ENCODE measurements at places on chromosomes 11 and 22. TPM values are rescaled to one million over a fixed set of nuclear protein-coding genes. Genes with fewer than 3 reads are reported as not detected.

DNA sequence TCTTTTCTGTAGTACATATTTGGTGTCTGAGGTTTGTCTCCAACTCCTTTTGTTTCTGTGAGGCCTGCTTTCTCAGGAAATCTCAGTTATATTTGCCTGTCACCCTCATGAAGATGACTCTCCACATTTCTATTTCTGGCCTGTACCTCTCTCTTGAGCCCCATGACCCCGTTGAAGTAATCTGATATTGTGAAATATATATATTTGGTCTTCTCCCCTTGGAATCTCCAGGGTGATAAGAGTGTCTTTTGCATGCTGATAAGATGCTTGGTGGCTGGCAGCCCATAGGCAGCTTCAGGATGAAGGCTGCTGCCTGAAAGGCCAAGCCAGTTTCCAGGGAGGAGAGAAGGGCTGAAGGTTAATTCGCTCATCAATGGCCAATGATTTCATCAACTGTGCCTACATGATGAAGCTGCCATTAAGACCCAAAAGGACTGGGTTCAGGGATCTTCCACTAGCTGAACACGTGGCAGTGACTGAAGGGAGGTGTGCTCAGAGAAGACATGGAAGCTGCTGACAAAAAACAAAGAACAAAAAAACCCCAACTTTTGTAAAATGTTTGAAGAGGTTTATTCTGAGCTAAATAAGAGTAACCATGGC, 67.4 kb downstream of the MICAL2 start:
- peaks cover 25% of the 10 kb centered on the region for H3K36me3 ChIP-seq
- H3K4me1 ChIP-seq, result peaks cover 66% of the 10 kb centered on the region
- no peak overlapping the region for H3K27ac ChIP-seq
- no peak overlapping the region for H3K4me3 ChIP-seq

GRCh38 chr11:73176145-73176873, 34.2 kb upstream of the FCHSD2 start:
- H3K4me3 ChIP-seq, result no peak overlapping the region
- DNase-seq, result no peak
- H3K27ac ChIP-seq, result peak overlapping the region; percentile 61
- no peaks in the 10 kb centered on the region for H3K36me3 ChIP-seq
- H3K27me3 ChIP-seq, result peaks cover 9% of the 10 kb centered on the region

GRCh38 chr22:48853627-48854240, 973.9 kb downstream of the BRD1 start:
- H3K4me3 ChIP-seq, result no peak overlapping the region
- H3K27me3 ChIP-seq, result no peaks in the 10 kb centered on the region
- no peak overlapping the region for H3K27ac ChIP-seq
- H3K4me1 ChIP-seq, result no peaks in the 10 kb centered on the region
- H3K36me3 ChIP-seq, result no peaks in the 10 kb centered on the region

GRCh38 chr11:13114566-13115379, 105.7 kb downstream of the RASSF10 start:
- no peak overlapping the region for H3K4me3 ChIP-seq
- no peak overlapping the region for H3K27ac ChIP-seq
- no peak for DNase-seq
- H3K36me3 ChIP-seq, result no peaks in the 10 kb centered on the region
- peaks cover 27% of the 10 kb centered on the region for H3K27me3 ChIP-seq
- peaks cover 14% of the 10 kb centered on the region for H3K4me1 ChIP-seq

GRCh38 chr22:28142361-28142961, 223.4 kb upstream of the PITPNB start:
- H3K27ac ChIP-seq, result no peak overlapping the region
- H3K4me1 ChIP-seq, result peaks cover 2% of the 10 kb centered on the region
- peaks cover 3% of the 10 kb centered on the region for H3K27me3 ChIP-seq
- DNase-seq, result no peak

GRCh38 chr22:50071432-50072166, 13.5 kb upstream of the TTLL8 start:
- no peak overlapping the region for H3K4me3 ChIP-seq
- DNase-seq, result no peak
- no peak overlapping the region for H3K27ac ChIP-seq
- no peaks in the 10 kb centered on the region for H3K36me3 ChIP-seq
- H3K4me1 ChIP-seq, result no peaks in the 10 kb centered on the region

- H3K27ac ChIP-seq, result no peak overlapping the region
- H3K4me3 ChIP-seq, result no peak overlapping the region
- no peaks in the 10 kb centered on the region for H3K36me3 ChIP-seq
- H3K4me1 ChIP-seq, result no peaks in the 10 kb centered on the region
- DNase-seq, result no peak
Observed at GRCh38 chr11:47010179-47010578, 73.6 kb downstream of the CSTPP1 start.

GRCh38 chr11:9774591-9775397, 110.9 kb downstream of the SWAP70 start:
- no peak overlapping the region for H3K4me3 ChIP-seq
- H3K4me1 ChIP-seq, result no peaks in the 10 kb centered on the region
- H3K36me3 ChIP-seq, result no peaks in the 10 kb centered on the region
- H3K27ac ChIP-seq, result no peak overlapping the region
- no peak for DNase-seq
- H3K27me3 ChIP-seq, result no peaks in the 10 kb centered on the region

- peak overlapping the region; percentile 97 for H3K27ac ChIP-seq
- peaks cover 35% of the 10 kb centered on the region for H3K4me1 ChIP-seq
- peak overlapping the region; percentile 96 for H3K4me3 ChIP-seq
- H3K36me3 ChIP-seq, result peaks cover 20% of the 10 kb centered on the region
Observed at GRCh38 chr22:19855504-19856409, 1.1 kb upstream of the GNB1L start.

GRCh38 chr11:110645253-110645652, 67.0 kb downstream of the ARHGAP20 start:
- H3K4me3 ChIP-seq, result no peak overlapping the region
- H3K27me3 ChIP-seq, result peaks cover 17% of the 10 kb centered on the region
- no peaks in the 10 kb centered on the region for H3K4me1 ChIP-seq
- no peak for DNase-seq
- no peak overlapping the region for H3K27ac ChIP-seq

- no peak for DNase-seq
- H3K27me3 ChIP-seq, result peaks cover 35% of the 10 kb centered on the region
- no peak overlapping the region for H3K4me3 ChIP-seq
- no peaks in the 10 kb centered on the region for H3K36me3 ChIP-seq
Observed at GRCh38 chr11:69854713-69855112, 35.5 kb upstream of the FGF3 start.

DNA sequence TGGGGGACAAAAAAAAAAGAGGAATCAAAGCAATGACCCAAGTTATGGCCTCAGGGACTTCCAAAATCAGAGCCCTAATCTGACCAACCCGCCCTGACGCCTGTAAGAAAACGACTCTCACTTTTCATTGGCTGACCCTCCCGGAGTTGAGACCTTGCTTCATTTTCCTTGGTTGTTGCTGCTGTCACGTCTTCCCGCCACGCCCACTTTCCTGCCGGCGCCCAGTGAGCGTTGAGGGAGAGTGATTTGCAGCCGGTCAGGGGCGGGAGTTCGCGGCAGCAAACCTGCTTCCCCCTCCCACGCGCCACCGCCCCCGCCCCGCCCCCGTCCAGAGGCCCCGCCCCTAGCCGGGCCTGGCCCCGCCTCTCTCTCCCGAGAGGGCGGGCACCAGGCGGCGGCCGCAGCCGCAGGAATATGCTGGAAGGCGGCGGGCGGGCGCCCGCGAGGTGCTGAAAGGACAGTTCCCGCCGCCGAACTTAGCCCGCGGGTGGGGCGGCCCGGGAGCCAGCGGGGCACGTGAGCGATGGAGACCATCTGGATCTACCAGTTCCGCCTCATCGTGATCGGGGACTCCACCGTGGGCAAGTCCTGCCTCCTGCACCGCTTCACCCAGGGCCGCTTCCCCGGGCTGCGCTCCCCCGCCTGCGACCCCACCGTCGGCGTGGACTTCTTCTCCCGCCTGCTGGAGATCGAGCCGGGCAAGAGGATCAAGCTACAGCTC, at the start of gene RAB39A:
Gene RAB39A, plus strand, starts transcription at position 403 of the 721 bp plus-strand sequence. Its CDS starts 121 bp downstream, at position 524.
- H3K27me3 ChIP-seq, result peaks cover 34% of the 10 kb centered on the region

- no peak for DNase-seq
- H3K36me3 ChIP-seq, result no peaks in the 10 kb centered on the region
- no peak overlapping the region for H3K4me3 ChIP-seq
- no peak overlapping the region for H3K27ac ChIP-seq
- no peaks in the 10 kb centered on the region for H3K4me1 ChIP-seq
Observed at GRCh38 chr11:120039039-120039438, 98.9 kb downstream of the TRIM29 start.

DNA sequence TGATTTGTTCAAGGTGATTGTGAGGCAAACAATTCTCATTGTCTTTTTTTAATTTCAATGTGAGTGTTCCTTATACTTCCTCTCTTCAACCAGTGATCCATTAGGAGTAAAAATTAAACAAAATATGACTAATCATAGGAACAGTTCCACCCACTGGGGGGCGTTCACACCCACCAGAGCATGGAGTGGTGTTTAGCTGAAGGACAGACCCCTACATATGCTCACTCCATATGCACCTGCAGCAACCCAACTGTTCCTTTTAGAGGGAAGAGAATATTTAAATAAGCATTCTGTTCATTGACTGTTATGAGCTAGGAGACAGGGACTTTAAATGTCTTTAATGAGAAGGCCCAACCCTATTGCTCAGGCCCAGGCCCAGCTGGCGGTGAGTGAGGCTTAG, 78.7 kb upstream of the DRD2 start:
- no peak for DNase-seq
- H3K27ac ChIP-seq, result no peak overlapping the region
- peaks cover 27% of the 10 kb centered on the region for H3K27me3 ChIP-seq

DNA sequence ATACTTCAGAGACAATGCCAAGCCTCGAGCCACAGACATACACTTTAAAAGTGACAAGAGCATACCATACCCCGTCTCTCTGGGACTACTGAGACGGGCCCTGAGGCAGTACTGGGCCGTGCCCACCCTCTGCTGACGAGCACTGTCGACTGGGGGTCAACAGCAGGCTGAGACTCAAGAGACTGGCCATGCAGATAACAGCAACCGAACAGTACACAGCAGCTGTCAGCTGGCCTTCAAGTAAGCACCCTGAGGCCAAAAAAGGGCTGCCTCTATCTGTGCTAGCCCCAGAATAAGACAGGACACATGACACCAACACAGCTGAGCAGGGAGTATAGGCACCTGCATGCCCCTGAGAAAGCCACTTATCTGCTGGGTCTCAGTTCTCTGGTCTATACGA, 18.9 kb upstream of the TMEM121B start:
- no peak for DNase-seq
- no peaks in the 10 kb centered on the region for H3K4me1 ChIP-seq
- peaks cover 29% of the 10 kb centered on the region for H3K36me3 ChIP-seq
- H3K27ac ChIP-seq, result no peak overlapping the region

DNA sequence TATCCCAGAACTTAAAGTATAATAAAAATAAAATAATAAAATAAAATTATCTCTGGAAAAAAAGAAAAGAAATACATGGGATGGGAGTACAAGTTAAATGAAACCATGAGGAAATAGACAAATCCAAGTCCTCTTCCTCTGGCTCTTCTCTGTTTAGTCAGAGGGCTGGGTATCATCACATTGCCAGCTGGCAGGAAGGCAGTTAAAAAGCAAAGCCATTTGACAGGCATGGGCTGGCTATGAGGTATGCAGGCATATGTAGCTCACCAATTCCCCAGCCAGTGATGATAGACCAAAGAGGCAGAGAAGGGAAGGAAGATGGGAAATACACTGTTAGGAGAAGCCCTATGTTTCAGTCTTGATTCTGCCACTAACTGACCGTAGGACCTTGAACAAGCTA, 6.5 kb downstream of the LYVE1 start:
- H3K27ac ChIP-seq, result no peak overlapping the region
- H3K27me3 ChIP-seq, result peaks cover 9% of the 10 kb centered on the region

DNA sequence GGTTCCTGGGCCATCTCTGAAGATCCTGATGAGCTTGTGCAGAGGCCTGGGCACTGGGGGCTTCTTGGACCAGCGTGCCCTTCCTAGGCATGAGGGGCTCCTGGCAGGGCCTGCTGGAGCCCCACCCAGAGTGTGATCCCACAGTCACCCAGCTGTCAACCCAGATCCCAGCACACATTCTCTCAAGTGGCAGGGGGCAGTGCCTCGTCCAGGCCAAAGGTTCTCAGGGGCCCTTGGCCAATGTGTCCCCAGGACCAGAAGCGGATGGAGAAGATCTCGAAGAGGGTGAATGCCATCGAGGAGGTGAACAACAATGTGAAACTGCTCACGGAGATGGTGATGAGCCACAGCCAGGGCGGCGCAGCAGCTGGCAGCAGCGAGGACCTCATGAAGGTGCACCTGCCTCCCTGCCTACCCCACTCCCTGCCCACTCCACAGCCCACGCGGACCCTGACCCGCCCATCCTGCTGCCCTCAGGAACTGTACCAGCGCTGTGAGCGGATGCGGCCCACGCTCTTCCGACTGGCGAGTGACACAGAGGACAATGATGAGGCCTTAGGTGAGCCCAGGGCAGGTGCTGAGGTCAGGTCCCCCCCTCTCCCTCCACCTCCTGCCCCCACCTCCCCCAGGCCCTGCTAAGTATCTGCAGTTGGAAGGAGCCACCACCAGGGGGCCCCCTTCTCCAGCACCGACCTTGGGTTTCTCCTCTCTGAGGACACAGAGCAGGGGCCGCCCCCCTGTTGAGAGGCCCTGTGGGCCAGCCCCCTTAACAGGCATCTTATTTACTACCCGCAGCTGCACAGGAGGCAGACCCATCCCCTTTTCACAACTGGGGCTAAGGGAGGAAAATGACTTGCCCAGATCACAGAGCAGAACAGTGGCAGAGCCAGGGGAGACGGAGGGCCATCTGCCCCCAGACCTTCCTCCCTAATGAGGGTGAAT, 14.7 kb downstream of the GGA1 start:
- H3K27me3 ChIP-seq, result no peaks in the 10 kb centered on the region
- H3K4me3 ChIP-seq, result no peak overlapping the region
- peaks cover 40% of the 10 kb centered on the region for H3K4me1 ChIP-seq
- peaks cover 26% of the 10 kb centered on the region for H3K36me3 ChIP-seq
- peak overlapping the region; percentile 81 for H3K27ac ChIP-seq

DNA sequence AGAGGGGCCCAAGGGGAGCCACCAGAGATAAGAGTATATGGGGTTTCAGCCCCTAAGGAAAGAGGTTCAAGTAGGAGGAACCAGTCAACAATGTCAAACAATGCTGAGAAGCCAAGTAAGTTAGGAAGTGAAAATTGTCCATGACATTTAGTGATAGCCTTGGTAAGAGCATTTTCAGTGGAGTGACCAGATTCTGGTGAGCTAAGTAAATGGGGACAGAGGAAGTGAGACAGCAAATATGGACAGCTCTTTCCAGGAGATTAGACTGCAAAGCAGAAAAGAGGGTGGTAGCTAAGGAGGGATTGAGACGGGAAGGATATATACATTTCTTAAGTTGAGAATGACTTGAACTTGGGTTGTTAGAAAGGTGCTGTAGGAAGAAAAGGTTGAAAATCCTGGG, 22.9 kb downstream of the POLD3 start:
- peaks cover 57% of the 10 kb centered on the region for H3K36me3 ChIP-seq
- H3K27ac ChIP-seq, result no peak overlapping the region
- H3K27me3 ChIP-seq, result no peaks in the 10 kb centered on the region
- H3K4me1 ChIP-seq, result no peaks in the 10 kb centered on the region
- DNase-seq, result no peak

Gene AQP11
- total RNA-seq, result not detected

Gene MEN1
- 38.7 TPM for total RNA-seq

Gene TEX54
- total RNA-seq, result 0.48 TPM

Gene SCGB1C1
- not detected for total RNA-seq

Data from activated CD4-positive, alpha-beta T cell treated with anti-CD3 and anti-CD28 coated beads, Interleukin-2, amount 10 ng/mL, durations not matched to agents 7 days and 5 days (primary cell).